Nucleus accumbens (tissue), 56 donors: ENCODE measurements at places on chromosomes 16 and 17.

GRCh38 chr17:60766778-60767190 is 89.1 kb downstream of the BCAS3 start:
- DNase-seq, result no peak

GRCh38 chr17:15928286-15928785 is 16.6 kb upstream of the ADORA2B start:
- no peak for DNase-seq

DNA sequence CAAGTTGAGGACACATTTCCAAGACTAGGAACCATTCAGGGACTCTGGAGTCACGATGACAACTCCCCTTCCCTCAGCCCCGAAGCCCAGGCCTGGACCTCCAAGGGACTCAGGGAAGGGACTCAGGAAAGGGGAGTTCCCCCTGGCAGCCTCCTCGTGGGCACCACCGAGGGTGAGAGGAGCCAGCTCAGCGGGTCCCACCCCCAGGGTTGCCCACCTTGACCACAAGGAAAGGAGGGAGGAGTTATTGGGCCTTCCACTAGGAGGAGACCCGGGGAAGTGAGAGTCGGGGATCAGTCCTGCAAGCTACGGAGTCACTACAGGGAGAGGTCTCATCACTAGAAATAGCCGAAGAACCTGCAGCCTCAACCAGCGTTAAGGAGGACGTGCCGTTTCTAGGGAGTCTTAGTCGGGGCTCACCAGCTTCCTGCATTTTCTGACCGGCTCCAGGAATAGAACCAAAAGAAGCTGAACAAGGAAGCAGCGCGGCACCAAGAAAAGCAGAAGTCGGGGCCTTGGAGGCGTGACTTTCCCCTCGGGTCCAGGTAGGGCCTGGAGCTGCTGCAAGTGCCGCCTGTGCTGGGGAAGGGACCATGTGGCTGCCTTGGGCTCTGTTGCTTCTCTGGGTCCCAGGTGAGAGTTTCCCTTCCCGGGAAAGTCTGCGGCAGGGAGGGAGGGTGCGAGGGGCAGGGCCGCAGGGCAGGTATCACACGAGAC is at the start of gene CD300A:
CD300A (plus strand) TSS at position 524 of the 717 bp plus-strand sequence; CDS start at position 594, 70 bp downstream.
- no peak for DNase-seq

DNA sequence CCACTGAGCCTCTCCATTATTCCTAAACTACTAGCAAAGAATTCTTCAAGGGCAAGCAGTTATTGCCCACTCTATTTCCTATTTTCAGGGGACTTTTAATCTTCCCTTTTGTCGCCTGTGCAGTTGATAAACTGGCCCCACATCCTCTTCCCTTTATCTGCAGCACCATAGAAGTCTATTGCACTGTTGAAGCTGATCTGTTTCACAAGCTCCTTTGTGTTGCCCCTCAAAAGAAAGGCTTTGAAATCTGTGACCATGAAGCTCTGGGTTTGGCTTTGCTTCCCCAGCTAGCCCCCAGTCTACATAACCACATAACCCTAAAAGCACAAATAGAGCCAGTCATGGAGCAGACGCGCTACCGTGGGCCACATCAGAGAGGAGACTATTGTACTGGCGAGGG is 37.1 kb downstream of the CDRT15 start:
- DNase-seq, result no peak

DNA sequence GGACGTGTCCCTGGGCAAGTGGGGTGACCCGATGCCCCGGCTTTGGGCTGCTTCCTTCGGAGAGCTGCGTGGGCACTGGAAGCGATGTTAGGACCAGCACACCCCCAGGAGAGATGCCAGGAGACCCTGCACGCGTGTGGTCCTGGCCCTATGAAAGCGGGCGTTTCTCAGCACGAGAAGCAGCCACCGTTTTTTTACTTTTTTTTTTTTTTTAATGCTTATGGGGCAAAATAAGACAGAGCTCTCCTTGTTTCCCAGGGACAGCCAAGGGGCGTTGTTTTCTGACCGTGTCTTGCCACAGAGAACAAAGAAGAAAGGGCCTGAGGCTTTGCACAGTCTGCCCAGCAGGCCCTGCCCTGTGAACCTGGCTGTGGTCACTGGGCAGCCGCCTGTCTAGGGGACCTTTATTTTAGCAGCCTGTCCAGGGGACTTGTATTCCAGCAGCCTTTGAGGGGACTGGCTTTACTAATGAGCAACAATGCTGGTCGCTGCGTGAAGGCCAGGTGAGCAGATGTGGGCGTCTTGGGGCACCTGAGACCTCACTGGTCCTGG is 996 bp downstream of the SLC25A10 start:
- no peak for DNase-seq

GRCh38 chr16:48157794-48158193 is 2.0 kb upstream of the ABCC12 start:
- DNase-seq, result no peak

GRCh38 chr17:16287563-16288027 is 65.7 kb downstream of the CENPV start:
- no peak for DNase-seq

- no peak for DNase-seq
Measured at GRCh38 chr16:19705146-19705501, 12.9 kb downstream of the KNOP1 start.

- DNase-seq, result peak; percentile 54
Measured at GRCh38 chr16:852451-853185, 52.1 kb upstream of the GNG13 start.

GRCh38 chr17:6927290-6928126 is 68.3 kb upstream of the ALOX12 start:
- no peak for DNase-seq

DNA sequence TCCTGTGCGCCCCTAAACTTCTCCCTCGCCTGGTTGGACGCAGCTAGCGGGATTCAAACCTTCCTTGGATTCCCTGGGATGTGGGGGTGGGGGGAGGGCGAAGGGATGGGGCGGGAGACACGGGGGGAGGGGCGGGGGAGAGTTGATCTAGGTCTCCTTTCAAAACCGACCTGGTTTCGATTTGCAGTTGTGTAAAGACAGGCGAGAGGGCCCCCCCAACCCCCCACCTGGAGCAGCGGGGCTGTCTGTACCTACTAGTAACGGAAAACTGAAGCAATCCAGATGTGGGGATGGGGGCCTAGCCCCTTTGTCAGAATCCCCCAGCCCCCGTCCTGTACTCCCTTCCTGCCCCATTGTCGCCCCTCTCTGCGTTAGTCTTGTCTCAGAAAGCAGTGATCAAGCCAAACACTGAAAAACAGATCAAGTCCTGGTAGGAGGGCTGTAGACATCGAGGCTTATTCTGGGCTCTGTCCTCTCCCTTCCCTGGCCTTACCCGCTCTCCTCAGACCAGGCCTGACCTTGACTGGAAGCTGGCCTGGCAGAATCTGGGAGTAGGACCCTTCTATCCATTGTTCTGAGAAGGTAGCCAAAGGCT is 902 bp downstream of the DLX4 start:
- no peak for DNase-seq

GRCh38 chr17:72259922-72260321 is 139.1 kb downstream of the SOX9 start:
- no peak for DNase-seq

DNA sequence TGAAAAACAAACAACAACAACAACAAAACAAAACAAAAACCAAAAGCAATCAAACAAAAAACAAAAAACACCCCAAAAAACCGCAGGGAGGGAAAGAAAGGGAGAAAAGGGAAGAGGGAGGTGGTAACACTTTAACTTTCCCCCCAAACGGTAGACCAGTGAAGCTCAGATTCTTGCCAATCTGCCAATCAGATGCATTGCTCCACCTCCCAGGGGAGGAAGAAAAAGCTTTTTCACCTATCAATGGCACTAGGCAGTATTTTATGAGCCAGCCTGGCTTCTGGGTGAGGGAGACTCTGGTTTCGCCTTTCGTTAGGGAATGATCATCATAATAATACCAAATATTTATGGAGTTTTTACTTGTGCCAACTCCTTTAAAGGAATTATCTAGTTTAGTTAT is 94.1 kb downstream of the GPR139 start:
- DNase-seq, result no peak

GRCh38 chr17:14310605-14311004 is 9.7 kb downstream of the HS3ST3B1 start:
- DNase-seq, result no peak

GRCh38 chr16:70736465-70737376 is 50.9 kb upstream of the MTSS2 start:
- no peak for DNase-seq

GRCh38 chr16:48542020-48542473 is 67.9 kb downstream of the N4BP1 start:
- DNase-seq, result peak; percentile 49

DNA sequence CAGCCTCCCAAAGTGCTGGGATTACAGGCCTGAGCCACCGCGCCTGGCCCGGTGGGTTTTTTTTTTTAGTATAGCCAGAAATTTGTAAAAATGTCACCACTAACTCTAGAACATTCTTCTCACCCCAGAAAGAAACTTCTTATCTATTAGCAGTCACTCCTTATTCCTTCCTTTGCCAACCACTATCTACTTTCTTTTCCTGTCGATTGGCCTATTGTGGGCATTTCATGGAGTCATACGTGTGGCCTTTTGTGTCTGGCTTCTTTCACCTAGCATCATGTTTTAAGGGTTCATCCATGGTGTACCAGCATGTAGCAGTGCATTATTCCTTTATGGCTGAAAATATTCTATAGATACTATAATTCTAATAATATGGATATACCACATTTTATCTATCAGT is 3.6 kb downstream of the CYB5D2 start:
- DNase-seq, result no peak

DNA sequence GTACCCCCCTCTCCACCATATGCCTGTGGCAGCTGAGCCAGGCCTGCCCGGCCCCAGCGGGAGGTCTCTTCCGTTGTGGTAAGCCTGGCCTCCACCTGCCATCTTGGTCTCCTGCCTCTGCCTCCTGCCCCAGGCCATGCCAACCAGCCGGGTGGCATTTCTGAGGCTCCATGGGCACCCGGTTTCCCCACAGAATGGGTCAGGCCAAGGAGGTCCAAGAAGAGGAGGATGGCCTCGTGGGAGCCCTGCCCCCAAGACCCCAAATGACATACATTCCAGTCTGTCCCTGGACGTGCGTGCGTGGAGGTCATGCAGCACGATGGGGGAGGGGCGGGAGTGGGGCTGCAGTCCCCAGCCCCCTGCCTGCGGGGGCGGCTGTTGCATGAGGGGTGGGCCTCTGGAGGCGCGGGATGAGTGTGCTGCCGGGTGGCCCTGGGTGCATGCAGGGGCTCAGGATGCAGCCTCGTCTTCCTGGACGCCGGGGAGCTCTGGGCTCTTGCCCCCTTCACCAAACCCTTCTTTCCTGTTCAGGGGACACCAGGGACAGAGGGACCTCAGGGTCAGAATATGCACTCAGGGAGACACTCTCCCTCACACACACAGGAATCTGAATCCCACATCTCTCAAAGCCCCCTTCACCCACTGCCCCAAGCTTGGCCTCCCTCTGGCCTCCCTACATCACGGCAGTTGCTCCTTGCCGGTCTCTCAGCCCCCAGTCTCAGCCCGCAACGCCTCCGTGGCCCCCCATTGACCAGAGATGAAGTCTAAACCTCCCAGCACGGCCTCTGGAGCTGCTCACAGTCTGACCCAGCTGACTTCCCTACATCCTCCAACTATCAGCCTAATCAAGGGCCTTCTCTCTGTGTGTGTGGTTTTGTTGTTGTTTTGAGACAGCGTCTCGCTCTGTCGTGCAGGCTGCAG is 16.0 kb upstream of the NCBP3 start:
- DNase-seq, result no peak
